Activated CD4-positive, alpha-beta T cell treated with anti-CD3 and anti-CD28 coated beads, Interleukin-2, amount 10 ng/mL, durations not matched to agents 7 days and 5 days (primary cell): ENCODE measurements at places on chromosomes 3 and 15. TPM values are rescaled to one million over a fixed set of nuclear protein-coding genes. Genes with fewer than 3 reads are reported as not detected.
A peak's percentile ranks its signal among the peaks of the same experiment; 100 is the strongest.

Gene TMEM212
- total RNA-seq, result not detected

DNA sequence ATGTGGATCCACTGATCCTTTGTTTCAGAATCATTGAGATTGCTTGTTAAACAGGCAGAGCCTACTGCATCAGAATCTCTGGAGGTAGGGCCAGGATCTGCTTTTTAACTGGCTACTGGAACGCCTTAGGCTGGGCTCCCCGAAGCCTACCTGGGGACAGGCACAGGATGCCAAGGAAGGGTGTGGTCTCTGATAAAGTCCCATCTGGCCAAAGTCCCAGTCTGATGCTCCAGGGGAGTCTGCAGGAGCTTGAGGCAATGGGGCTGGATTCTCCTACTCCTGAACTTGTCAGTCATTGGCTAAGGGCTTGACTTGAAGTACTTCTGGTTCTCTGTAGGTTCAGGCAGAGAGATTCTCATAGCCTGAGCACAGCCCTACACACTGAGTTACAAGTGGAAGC is 22.4 kb upstream of the CCK start:
- H3K4me1 ChIP-seq, result peaks cover 6% of the 10 kb centered on the region
- no peak for DNase-seq
- H3K27ac ChIP-seq, result no peak overlapping the region
- H3K27me3 ChIP-seq, result no peaks in the 10 kb centered on the region

DNA sequence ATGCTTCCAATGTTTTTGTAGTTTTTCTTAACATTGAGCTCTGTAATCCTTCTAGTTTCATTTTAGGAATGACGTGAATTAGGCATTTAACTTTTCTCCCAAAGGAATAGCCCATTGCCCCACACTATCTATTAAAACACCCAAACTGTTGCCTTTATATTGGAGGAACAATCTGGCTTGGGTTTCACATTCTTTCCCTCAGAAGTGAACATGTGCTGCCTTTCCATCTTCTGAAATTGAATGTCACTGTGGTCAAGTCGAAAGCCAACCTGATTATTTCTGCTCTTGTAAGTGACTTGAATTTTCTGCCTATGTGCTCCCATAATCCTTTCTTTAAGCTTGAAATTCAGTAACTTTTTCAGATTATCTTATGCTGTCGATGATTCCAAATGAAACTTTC is 214.5 kb downstream of the SLC9A9 start:
- no peak for DNase-seq
- H3K4me3 ChIP-seq, result no peak overlapping the region
- H3K27me3 ChIP-seq, result no peaks in the 10 kb centered on the region
- H3K4me1 ChIP-seq, result no peaks in the 10 kb centered on the region

Gene SCAANT1
- total RNA-seq, result not detected

GRCh38 chr15:81723701-81724100 is 322.1 kb downstream of the MEX3B start:
- DNase-seq, result no peak
- no peaks in the 10 kb centered on the region for H3K4me1 ChIP-seq
- no peaks in the 10 kb centered on the region for H3K27me3 ChIP-seq
- H3K36me3 ChIP-seq, result no peaks in the 10 kb centered on the region

- H3K4me1 ChIP-seq, result peaks cover 47% of the 10 kb centered on the region
- H3K27ac ChIP-seq, result peak overlapping the region; percentile 95
- H3K27me3 ChIP-seq, result no peaks in the 10 kb centered on the region
These were observed 435 bp downstream of the RAB27A start for GRCh38 chr15:55289011-55289745.

Gene REC114
- not detected for total RNA-seq

DNA sequence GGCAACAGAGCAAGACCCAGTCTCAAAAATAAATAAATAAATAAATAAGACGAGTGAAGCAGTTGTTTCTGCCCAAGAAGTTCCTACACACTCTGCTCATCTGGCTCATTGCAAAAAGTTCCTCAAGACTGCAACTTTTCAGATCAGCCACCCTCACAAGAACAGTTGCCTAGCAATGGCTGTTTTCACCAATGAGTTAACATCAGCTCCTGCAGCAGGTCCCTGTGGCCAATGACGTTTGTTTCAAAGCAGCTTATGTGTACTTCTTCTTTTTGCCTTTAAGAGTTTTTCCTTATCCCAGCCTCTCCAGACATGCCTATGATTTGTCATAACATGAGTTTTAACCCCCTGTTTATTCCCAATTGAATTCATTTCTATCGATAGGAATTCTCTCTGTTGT is 118.4 kb upstream of the SPRED1 start:
- peaks cover 17% of the 10 kb centered on the region for H3K27me3 ChIP-seq
- no peaks in the 10 kb centered on the region for H3K36me3 ChIP-seq
- no peak for DNase-seq
- no peak overlapping the region for H3K4me3 ChIP-seq
- peaks cover 2% of the 10 kb centered on the region for H3K4me1 ChIP-seq
- no peak overlapping the region for H3K27ac ChIP-seq

DNA sequence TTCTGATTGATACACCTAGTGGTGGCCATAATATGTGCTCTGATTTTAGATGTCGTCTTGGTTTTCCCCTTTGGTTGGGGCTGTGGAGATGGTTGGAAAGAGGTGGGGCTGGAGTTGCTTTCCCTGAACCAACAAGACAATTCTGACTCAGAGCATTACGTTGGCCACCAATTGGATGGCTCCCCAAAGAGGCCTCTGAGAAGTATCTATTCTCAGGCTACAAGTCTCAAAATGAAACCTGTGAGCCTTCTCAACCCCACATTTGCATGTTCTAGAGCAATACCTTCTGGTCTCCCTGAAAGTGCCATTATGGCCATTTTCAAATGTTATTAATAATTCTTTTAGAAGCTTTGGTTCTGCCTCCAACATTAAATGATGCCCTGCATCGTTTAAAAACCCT is 188.4 kb upstream of the WNT5A start:
- peaks cover 1% of the 10 kb centered on the region for H3K4me1 ChIP-seq
- no peak for DNase-seq
- H3K36me3 ChIP-seq, result no peaks in the 10 kb centered on the region
- no peak overlapping the region for H3K4me3 ChIP-seq
- H3K27me3 ChIP-seq, result no peaks in the 10 kb centered on the region
- H3K27ac ChIP-seq, result no peak overlapping the region

DNA sequence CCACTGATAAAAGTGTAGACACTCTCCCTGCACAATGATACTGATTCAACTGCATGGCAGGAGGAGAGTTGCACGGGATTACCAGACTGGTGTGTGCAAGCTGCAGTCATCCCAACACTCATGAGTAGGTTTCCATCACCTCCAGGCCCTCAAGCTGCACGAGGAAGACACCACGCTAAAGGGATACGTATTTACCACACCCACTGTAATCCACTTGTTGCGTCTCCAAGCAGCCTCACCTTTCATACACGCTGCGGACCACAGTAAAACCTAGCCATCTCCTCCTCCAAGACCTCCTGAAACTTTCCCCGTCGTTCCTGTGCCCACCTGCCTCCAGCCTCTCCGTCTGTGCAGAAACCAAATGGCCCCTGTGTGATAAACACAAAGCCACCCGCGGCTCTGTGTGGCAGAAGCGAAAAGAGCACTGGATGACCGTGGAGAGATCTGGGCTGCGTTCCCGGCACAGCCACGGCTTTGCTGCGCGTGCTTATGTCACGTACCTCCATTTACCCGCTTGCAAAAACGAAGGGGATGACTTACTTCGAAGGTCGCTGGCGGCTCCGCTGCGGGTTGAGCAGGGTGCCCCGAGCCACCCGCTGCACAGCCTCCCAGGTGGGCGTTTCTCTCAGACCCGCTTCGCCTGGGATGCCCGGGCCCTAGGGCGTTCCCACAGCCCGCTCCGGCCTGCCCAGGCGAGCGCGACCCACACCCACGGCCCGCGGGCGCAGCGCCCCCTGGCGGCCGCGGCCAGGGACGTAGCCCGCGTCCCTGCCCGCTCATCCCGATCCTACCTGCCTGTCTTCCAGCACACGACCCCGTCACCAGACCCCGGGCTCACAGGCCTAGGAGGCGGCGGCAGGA is 643 bp downstream of the ABCC5 start:
- DNase-seq, result no peak
- peaks cover 5% of the 10 kb centered on the region for H3K36me3 ChIP-seq
- peaks cover 17% of the 10 kb centered on the region for H3K27me3 ChIP-seq
- peaks cover 28% of the 10 kb centered on the region for H3K4me1 ChIP-seq
- peak overlapping the region; percentile 99 for H3K4me3 ChIP-seq

- H3K4me3 ChIP-seq, result no peak overlapping the region
- no peak overlapping the region for H3K27ac ChIP-seq
- peaks cover 25% of the 10 kb centered on the region for H3K36me3 ChIP-seq
- no peaks in the 10 kb centered on the region for H3K4me1 ChIP-seq
- DNase-seq, result no peak
These were observed 67.4 kb downstream of the RAD18 start for GRCh38 chr3:8895829-8896228.

DNA sequence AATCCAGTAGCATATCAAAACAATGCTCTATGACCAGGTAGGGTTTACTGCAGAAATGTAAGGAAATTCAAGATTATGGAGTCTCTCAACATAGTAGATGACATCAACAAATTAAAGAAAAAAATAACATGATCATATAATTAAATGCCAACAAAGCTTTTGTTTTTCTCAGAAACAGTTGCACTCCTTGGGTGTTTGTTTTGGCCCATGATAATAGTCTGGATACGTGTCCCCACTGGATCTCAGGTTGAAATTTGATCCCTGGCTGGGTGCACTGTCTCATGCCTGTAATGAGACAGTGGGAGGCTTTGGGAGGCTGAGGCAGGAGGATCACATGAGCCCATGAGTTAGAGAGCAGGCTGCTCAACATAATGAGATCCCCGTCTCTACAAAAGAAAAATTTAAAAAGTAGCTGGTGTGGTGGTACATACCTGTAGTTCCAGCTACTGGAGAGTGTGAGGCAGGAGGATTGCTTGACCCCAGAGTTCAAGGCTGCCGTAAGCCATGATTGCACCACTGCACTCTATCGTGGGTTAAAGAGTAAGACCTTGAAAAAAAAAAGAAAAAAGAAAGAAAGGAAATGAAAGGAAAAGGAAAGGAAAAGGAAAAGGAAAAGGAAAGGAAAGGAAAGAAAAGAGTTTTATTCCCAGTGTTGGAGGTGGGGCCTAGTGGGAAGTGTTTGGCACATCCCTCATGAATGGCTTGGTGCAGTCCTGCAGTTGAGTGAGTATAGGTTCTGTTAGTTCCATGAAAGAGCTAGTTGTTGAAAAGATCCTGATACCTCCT is 53.3 kb upstream of the FOXB1 start:
- no peaks in the 10 kb centered on the region for H3K36me3 ChIP-seq
- DNase-seq, result no peak
- no peak overlapping the region for H3K4me3 ChIP-seq
- peaks cover 9% of the 10 kb centered on the region for H3K4me1 ChIP-seq
- no peak overlapping the region for H3K27ac ChIP-seq

GRCh38 chr3:160960568-160960967 is 144.6 kb downstream of the B3GALNT1 start:
- H3K27me3 ChIP-seq, result no peaks in the 10 kb centered on the region
- H3K36me3 ChIP-seq, result no peaks in the 10 kb centered on the region
- no peak overlapping the region for H3K4me3 ChIP-seq
- no peaks in the 10 kb centered on the region for H3K4me1 ChIP-seq

DNA sequence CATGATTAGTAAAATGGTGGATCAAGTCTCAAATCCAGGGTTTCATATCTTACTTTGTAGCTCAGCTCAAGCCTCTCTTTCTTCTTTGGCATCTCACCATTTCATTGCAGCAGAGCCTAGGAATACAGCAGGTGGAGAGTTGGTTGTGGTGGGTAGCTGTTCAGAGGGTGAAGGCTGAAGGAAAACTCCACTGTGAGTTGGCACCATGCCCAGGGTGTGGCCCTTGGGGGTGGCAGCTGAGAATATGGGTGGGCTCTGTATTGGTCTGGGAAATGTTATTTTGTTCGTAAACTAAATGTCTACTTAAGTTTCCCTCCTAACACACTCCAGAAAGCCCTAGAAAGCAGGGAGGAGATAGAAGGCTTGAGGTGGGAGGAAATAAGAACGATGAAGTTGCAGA is 1.7 kb upstream of the MAP1A start:
- no peak overlapping the region for H3K4me3 ChIP-seq
- H3K27me3 ChIP-seq, result peaks cover 29% of the 10 kb centered on the region
- peaks cover 7% of the 10 kb centered on the region for H3K36me3 ChIP-seq
- peaks cover 67% of the 10 kb centered on the region for H3K4me1 ChIP-seq
- H3K27ac ChIP-seq, result no peak overlapping the region

DNA sequence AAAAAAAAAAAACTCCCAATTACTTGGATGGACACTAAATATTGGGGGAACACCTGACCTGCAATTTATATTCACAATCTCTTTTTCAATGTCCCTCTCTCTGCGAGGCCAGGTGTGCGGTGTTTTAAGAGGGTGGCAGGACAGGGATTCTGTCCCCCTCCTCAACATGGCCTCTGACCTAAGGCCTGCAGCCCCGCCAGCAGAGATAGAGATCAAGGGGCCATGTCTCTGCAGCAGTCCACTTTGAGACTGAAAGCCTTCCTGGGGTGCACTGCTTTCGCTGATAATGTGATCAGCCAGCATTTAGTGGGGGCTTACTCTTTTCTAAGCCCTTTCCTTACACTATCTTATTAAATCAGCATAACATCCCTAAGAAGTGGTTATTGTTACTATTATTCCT is 419.9 kb downstream of the OCA2 start:
- H3K4me1 ChIP-seq, result no peaks in the 10 kb centered on the region
- no peaks in the 10 kb centered on the region for H3K36me3 ChIP-seq
- DNase-seq, result no peak
- H3K4me3 ChIP-seq, result no peak overlapping the region
- no peak overlapping the region for H3K27ac ChIP-seq

DNA sequence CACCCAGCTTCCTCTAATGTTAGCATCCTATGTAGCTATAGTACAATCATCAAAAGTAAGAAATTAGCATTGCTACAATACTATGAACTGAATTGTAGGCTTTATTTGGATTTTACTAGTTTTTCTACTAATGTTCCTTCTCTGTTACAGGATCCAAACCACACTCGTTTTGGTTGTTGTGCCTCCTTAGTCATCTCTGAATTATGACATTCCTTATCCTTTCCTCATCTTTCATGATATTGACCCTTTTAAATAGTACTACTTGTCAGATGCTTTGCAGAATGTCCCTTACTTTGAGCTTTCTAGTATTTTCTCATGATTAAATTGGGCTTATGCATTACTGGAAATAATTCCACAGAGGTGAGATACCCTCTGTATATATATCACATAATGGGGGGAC is 265.4 kb downstream of the VPS13C start:
- no peak overlapping the region for H3K27ac ChIP-seq
- no peak overlapping the region for H3K4me3 ChIP-seq
- peaks cover 19% of the 10 kb centered on the region for H3K27me3 ChIP-seq
- DNase-seq, result no peak

GRCh38 chr3:187101184-187102072 is 37.9 kb downstream of the RPL39L start:
- peak overlapping the region; percentile 79 for H3K27ac ChIP-seq
- H3K36me3 ChIP-seq, result peaks cover 12% of the 10 kb centered on the region
- peak overlapping the region; percentile 52 for H3K4me3 ChIP-seq
- DNase-seq, result peak; percentile 62
- no peaks in the 10 kb centered on the region for H3K27me3 ChIP-seq

GRCh38 chr3:139934613-139935015 is 371 bp upstream of the CLSTN2 start:
- peaks cover 7% of the 10 kb centered on the region for H3K4me1 ChIP-seq
- no peaks in the 10 kb centered on the region for H3K36me3 ChIP-seq
